ENCODE measurements at places on chromosomes 2 and 18.
A peak's percentile ranks its signal among the peaks of the same experiment; 100 is the strongest.

- DNase-seq = no peak
Observed at GRCh38 chr2:27351802-27352598, 4.6 kb downstream of the GTF3C2 start.

GRCh38 chr2:223967981-223968380 is 10.7 kb downstream of the MRPL44 start:
- DNase-seq = no peak

DNA sequence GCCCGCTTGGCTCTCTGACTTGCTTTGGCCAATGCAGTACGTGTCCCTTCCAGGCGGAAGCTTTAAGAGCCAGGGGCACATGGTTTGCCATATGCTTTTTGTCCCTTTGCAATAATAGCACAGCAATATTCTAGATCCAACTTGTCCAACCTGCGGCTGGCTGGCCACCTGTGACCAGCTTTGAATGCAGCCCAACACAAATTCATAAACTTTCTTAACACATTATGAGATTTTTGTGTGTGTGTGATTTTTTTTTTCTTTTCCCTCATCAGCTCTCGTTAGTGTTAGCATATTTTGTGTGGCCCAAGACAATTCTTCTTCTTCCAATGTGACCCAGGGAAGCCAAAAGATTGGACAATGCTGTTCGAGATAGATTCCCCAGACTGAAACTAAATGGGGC is 119.3 kb upstream of the SIX3 start:
- DNase-seq = no peak

GRCh38 chr2:86593266-86593665 is 30.0 kb upstream of the CHMP3 start:
- DNase-seq = no peak

DNA sequence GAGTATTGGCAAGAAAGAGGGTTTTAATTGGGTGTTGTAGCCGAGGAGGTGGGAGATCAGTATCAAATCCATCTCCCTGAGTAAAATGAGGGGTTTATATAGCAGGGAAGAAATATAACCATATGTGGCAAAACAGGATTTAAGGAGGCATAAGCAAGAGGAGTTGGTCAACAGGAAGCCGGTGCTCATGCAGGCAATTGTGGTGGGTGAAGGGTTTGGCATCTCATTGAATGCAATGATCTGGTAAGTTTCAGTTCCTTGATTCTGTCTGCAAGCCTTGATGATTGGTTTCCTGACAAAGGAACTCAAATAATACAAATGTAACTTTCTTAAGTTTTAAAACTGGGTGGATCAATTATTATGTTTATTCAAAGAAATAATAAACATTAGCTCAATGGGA is 564.4 kb upstream of the LINC00305 start:
- no peak for DNase-seq

GRCh38 chr2:235498541-235498940 is 4.7 kb downstream of the AGAP1 start:
- no peak for DNase-seq

DNA sequence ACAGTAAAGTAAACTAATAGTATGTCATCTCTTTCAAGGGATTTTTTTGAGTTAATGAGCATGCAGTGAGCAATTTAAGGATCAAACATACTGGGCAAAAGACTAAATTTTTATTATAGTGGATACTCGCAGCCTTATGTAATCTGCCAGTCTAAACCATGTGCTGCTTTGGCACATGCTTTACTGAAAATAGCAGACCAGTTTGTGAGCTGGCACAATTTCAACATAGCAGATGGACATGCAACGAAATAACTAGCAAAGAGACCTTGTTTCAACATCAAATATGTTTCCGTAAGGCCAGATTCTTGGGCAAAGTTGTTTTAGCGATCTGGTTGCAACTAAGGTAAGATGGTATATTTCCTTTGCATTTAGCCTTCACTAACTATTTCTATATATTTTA is 807.3 kb downstream of the NR4A2 start:
- no peak for DNase-seq

- DNase-seq = peak; percentile 71
Observed at GRCh38 chr18:79485788-79486355, 90.1 kb downstream of the NFATC1 start.

All from brain pericyte (primary cell).